ENCODE measurements at places on chromosomes 12 and 14.
A peak's percentile ranks its signal among the peaks of the same experiment; 100 is the strongest.

DNA sequence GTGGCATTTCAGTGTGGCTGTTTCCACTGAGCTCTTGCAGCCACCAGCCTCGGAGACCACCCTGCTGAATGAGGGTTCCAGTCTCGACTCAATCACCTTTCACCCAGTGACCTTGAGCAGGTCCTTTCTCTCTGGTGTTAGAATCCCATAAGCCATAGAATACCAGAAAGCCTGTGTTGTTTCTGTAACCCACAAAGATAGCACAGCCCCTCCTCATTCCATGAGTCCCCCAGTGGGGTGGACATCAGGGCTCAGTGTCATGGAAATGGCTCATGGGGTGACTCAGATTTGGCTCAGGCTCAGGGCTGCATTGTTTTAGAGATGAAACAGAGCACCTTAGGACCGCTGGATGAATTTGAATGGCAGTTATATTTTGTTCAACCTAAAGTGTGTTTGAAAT, 171.5 kb downstream of the PTPN11 start:
- no peak for DNase-seq

GRCh38 chr12:41277100-41277945, 89.2 kb downstream of the PDZRN4 start:
- DNase-seq: no peak

DNA sequence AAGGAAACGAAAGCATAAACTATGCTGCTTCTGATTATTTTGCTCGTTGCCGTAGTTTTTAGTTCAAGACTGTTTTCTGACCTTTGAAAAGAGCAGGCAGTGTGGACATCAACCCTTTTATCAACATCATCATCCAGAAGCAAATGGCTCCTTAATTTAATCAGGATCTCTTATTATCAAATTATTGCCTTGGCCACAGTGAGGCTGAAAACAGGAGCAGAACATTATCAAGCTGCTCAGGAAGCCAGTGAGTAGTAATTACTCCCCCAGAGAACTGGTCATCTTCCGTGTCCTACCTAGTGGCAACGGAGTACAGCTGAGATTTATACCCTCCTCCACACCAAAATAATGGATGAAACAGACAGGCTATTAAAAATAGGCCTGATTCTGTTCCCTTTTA, 2.2 kb upstream of the DIABLO start:
- DNase-seq: no peak

DNA sequence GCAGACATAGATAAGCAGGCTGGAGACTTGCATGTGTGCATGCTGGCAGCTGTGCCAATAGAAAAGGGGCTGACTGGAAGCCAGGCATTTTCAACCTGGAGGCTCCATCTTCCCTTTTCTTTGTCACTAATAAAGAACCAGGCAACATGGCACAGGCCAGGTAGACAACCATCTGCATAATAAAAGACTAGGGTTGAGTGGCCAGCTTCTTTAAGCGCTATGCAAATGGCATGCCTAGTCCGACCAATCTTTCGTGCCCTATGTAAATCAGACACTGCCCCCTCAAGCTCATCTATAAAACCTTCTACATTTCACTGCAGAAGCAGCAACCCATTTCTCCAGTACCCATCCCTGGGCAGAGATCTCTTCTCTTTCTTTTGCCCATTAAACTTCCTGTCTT, 4.6 kb upstream of the KLRC1 start:
- DNase-seq: no peak

GRCh38 chr14:95227279-95227860, 70.0 kb upstream of the DICER1 start:
- peak; percentile 76 for DNase-seq

GRCh38 chr14:90829677-90830076, 13.4 kb upstream of the TTC7B start:
- DNase-seq: no peak

GRCh38 chr14:67186789-67187584, 2.3 kb upstream of the GARIN2 start:
- DNase-seq: no peak

GRCh38 chr14:59123975-59124374, 64.5 kb upstream of the DAAM1 start:
- no peak for DNase-seq

DNA sequence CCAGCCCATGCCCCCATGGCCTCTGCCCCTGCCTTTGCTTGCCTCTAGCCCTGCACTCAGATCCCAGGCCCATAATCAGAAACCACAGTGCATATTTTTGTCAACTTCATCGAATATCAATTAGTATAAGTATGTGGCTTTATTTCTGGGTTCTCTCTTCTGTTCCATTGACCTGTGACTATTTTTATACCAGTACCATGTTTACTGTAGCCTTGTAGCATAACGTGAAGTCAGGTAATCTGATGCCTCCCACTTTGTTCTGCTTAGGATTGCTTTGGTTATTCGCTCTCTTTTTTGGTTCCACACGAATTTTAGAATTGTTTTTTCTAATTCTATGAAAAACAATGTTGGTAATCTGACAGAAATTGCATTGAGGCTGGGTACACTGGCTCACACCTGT, 14.9 kb downstream of the EEA1 start:
- DNase-seq: no peak

DNA sequence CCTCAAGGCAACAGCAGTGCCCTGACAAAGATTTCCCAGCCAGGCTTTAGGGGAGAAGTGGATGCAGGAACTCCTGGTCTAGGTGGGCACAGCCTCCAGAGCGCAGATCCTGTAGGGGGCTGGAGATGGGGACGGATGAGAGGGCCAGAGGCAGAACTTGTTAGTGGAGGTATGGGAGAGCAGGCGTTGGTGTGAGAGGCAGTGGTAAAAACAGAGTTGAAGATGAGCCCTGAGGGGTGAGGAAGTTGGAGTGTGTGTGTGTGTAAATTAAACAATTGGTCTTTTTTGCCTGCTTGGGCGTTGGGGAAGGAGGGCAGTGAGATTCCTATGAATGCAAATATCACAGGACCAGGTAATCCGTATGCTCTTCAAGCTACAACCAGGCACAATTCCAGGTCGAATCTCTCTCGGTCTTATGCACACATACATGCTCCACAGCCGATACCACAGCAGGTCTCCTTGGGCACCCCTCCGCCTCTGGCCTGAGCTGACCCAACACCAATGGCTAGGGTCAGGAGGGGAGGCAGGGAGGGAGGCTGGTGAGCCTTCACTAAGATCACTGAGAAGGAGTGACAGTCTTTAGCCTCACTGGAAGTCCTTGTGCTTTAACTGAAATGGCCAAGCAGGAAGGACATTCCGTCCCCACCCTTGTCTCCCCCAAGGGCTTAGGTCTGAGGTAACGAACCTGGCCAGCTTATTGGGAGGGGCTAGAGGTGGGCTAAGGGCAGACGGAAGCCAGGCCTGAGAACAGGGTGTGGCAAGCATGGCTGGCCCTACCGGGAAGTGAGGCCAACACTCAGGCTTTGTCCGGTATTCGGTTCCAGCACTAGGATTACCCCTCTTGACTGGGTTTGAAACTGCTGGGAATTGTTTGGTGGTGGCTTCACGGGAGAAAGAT, 1.5 kb upstream of the KRT7 start:
- DNase-seq: peak; percentile 61

- no peak for DNase-seq
Observed at GRCh38 chr12:13956060-13956590, 25.3 kb downstream of the GRIN2B start.

- DNase-seq: peak; percentile 55
Observed at GRCh38 chr14:69666690-69667211, 55.4 kb downstream of the SUSD6 start.
